ENCODE measurements at places on chromosomes 7 and 10.

GRCh38 chr7:43124388-43124787, 11.9 kb downstream of the HECW1 start:
- peaks cover 16% of the 10 kb centered on the region for H3K27me3 ChIP-seq
- H3K36me3 ChIP-seq, result no peaks in the 10 kb centered on the region
- H3K4me1 ChIP-seq, result no peaks in the 10 kb centered on the region
- H3K4me3 ChIP-seq, result no peak overlapping the region
- H3K27ac ChIP-seq, result no peak overlapping the region

GRCh38 chr10:60974463-60975149, 30.6 kb upstream of the RHOBTB1 start:
- no peak for DNase-seq
- no peaks in the 10 kb centered on the region for H3K36me3 ChIP-seq
- no peak overlapping the region for H3K27ac ChIP-seq
- no peak overlapping the region for H3K4me3 ChIP-seq
- H3K27me3 ChIP-seq, result peaks cover 5% of the 10 kb centered on the region
- H3K4me1 ChIP-seq, result no peaks in the 10 kb centered on the region

DNA sequence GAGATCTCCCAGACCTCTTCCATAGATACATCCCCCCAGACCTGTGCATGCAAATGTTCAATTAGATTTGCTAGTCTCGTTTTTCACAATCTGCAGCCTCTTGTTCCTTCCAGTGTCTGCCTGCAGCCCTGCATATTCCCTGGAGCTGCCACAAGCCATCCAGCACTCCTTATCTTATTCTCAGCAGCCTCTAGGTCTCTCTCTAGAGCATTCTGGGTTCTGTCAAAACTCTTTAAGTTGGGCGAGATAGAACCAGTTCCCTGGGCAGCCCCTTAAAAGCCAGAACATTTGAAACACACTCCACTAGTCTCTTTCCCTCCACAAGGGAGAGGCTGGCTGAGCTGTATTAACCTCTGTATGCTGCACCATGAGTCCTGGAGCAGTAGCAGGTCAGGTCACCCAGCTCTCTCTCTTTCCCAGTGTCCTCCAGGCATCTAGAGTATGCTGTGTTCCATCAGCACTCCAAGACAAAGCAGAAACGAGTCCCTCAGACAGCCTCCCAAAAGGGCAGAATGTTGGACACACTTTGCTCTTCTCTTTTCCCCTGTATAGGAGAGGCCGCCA, 20.6 kb upstream of the MCM10 start:
- no peak for DNase-seq
- no peaks in the 10 kb centered on the region for H3K27me3 ChIP-seq
- peaks cover 29% of the 10 kb centered on the region for H3K4me1 ChIP-seq
- no peaks in the 10 kb centered on the region for H3K36me3 ChIP-seq
- no peak overlapping the region for H3K27ac ChIP-seq

- no peaks in the 10 kb centered on the region for H3K27me3 ChIP-seq
- no peaks in the 10 kb centered on the region for H3K4me1 ChIP-seq
- no peak overlapping the region for H3K4me3 ChIP-seq
- no peak for DNase-seq
- H3K36me3 ChIP-seq, result peaks cover 62% of the 10 kb centered on the region
- no peak overlapping the region for H3K27ac ChIP-seq
Observed at GRCh38 chr7:127702938-127703337, 50.9 kb downstream of the SND1 start.

GRCh38 chr7:45568536-45569289, 5.5 kb upstream of the ADCY1 start:
- no peaks in the 10 kb centered on the region for H3K36me3 ChIP-seq
- DNase-seq, result no peak
- no peak overlapping the region for H3K4me3 ChIP-seq

DNA sequence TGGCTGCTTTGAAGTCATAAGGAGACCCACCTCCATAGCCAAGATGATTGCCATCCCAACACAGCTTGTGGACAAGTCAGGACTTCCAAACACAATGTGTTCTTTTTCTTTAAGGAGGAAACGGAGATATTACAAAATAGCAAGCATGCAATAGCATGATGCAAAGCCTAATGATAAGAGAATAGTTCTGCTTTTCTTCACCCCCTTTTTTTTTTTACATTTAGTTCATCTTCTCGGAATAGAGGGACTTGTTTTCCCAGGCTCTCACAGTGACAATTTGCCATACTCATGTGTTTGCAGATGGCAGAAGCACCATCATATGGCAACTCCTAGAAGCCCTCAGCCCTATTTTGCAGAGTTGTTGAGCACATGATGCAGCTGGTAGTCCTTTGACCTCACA, 119.8 kb downstream of the ITGB8 start:
- DNase-seq, result no peak
- no peaks in the 10 kb centered on the region for H3K4me1 ChIP-seq
- H3K36me3 ChIP-seq, result no peaks in the 10 kb centered on the region
- peaks cover 4% of the 10 kb centered on the region for H3K27me3 ChIP-seq

DNA sequence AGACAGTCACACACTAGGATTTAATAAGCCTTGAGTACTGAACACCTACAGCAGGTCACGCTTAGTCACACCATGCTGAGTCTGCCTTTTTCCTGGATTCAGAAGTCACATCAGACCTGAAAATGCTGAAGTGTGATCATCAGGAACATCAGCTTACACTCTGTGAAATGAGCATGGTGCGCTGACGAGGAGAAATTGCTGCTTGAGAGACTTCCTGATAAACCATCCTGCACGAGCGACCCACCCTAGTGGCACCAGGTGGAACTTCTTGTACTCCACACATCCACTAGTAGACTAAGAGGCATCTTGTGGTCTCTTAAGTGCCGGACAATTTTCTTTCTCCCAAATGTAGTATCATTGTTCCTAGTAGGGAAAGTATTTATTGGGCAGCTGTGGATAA, 51.8 kb upstream of the MRLN start:
- DNase-seq, result peak; percentile 40
- H3K27me3 ChIP-seq, result no peaks in the 10 kb centered on the region
- no peaks in the 10 kb centered on the region for H3K4me1 ChIP-seq
- peaks cover 61% of the 10 kb centered on the region for H3K36me3 ChIP-seq

DNA sequence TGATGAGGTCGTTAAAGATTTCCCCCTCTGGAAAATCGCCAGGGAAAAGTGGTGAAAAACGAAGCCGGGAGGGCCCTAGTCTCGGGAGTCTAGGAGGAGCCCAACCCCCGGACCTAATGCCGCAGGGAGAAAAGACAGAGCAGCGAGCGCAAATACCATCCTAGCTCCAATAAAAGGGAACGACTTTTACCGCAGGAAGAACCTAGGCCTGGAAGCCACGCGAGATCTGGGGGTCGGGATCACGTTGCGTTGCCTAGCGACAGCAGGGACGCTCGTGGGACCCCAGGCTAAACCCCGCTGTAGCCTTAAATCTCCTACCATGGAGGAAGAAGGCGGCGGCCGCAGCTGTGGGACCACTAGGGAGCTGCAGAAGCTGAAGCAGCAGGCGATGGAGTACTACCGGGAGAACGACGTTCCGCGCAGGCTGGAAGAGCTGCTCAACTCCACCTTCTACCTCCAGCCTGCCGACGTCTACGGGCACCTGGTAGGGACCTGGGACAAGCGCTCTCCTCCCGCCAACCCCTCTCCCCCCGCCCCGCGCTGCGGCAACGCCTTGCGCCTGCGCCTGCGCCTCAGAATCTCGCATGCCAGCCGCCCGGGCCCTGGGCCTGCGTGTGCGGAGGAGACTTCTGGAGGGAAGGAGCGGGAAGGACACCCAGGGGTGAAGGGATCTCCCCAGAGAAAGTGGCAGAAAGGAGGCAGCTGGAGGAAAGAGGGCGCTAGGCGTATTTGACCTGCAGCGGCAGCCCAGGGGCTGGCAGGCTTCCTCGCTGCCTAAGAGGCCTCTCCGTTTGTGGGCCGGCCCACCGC, at the start of gene ENO4:
Gene ENO4, plus strand, starts transcription at position 252 of the 810 bp plus-strand sequence. Its CDS starts 68 bp downstream, at position 320.
- H3K4me3 ChIP-seq, result peak within 1 kb of the TSS; percentile 89
- H3K36me3 ChIP-seq, result no peaks in the 10 kb centered on the region
- peak; percentile 90 for DNase-seq
- H3K4me1 ChIP-seq, result peaks cover 23% of the 10 kb centered on the region
- H3K27me3 ChIP-seq, result peaks cover 35% of the 10 kb centered on the region

DNA sequence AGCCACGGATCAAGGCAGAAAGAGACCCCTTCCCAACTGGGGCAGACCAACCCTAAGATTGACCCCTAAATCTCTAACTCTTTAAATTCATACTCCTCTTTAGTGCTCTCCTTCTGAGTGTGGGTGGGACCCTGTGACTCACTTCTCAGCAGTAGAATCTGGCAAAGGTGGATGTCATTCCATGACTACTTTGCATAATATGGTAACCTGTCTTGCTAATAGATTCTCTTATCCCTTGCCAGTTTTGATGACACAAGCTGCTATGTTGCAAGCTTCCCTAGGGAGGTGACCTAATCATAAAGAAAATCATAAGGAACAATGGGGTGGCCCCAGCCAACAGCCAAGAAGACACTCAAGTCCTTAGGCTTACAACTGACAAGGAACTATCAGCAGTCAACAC, 155.4 kb upstream of the VWC2 start:
- H3K4me3 ChIP-seq, result no peak overlapping the region
- H3K27me3 ChIP-seq, result peaks cover 2% of the 10 kb centered on the region
- H3K27ac ChIP-seq, result no peak overlapping the region
- no peak for DNase-seq

- H3K4me3 ChIP-seq, result peak overlapping the region; percentile 84
- DNase-seq, result peak; percentile 7
- H3K27ac ChIP-seq, result no peak overlapping the region
Observed at GRCh38 chr10:25766687-25767221, 167.3 kb upstream of the MYO3A start.

DNA sequence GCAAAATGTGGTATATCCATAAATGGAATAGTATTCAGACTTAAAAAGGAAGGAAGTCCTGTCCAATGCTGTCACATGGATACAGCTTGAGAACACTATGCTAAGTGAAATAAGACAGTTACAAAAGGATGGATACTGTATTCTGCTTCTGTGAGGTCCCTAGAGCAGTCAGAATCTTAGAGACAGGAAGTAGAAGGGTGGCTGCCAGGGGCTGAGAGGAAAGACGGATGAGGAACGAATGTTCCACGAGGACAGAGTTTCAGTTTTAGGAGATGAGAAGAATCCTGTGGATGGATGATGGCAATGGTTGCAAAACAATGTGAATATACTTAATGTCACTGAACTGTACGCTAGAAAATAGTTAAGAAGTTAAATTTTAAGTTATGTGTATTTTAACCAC, 3.8 kb downstream of the PRKCQ start:
- H3K27ac ChIP-seq, result no peak overlapping the region
- peaks cover 5% of the 10 kb centered on the region for H3K36me3 ChIP-seq
- peaks cover 25% of the 10 kb centered on the region for H3K27me3 ChIP-seq
- DNase-seq, result no peak
- peaks cover 36% of the 10 kb centered on the region for H3K4me1 ChIP-seq

DNA sequence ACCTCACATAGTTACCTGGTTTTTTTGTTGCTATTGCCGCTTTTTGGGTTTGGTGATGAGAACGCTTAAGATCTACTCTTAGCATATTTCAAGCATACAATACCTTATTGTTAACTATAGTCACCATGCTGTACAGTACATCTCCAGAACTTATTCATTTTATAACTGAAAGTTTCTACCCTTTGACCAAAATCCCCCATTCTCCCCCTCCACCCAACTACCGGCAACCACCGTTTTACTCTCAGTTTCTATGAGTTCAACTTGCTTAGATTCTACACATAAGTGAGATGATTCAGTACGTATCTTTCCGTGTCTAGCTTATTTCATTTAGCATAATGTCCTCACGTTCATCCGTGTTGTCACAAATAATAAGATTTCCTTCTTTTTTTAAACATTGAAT, 86.7 kb upstream of the IL6 start:
- no peak overlapping the region for H3K27ac ChIP-seq
- no peaks in the 10 kb centered on the region for H3K4me1 ChIP-seq
- DNase-seq, result no peak
- no peaks in the 10 kb centered on the region for H3K27me3 ChIP-seq
- no peak overlapping the region for H3K4me3 ChIP-seq

DNA sequence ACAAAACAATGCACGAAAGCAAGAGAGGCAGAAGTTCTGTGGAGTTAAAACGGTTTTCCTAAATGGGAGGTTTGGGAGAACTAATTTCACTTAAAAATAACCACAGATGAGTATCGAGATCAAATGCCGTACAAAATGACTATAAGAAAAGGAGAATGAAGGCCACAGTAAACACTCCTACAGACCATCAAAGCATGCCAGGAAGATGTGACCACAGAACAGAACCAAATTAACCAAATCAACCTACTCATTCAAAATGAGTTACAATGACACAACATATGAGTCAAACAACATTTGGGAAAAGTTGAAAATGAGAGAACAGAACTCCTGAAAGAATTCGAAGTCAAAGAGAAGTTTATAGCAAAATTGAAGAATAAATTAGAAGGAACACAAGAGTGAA, 24.3 kb upstream of the DOCK1 start:
- no peak for DNase-seq
- no peak overlapping the region for H3K27ac ChIP-seq
- peaks cover 7% of the 10 kb centered on the region for H3K36me3 ChIP-seq
- peak overlapping the region; percentile 84 for H3K4me3 ChIP-seq

GRCh38 chr7:121081327-121081936, 92.9 kb downstream of the CPED1 start:
- DNase-seq, result peak; percentile 4
- peaks cover 8% of the 10 kb centered on the region for H3K4me1 ChIP-seq
- no peak overlapping the region for H3K4me3 ChIP-seq
- H3K36me3 ChIP-seq, result no peaks in the 10 kb centered on the region
- H3K27ac ChIP-seq, result no peak overlapping the region

GRCh38 chr7:22426463-22427094, 69.6 kb upstream of the RAPGEF5 start:
- H3K4me3 ChIP-seq, result no peak overlapping the region
- H3K27ac ChIP-seq, result no peak overlapping the region
- no peaks in the 10 kb centered on the region for H3K36me3 ChIP-seq
- no peaks in the 10 kb centered on the region for H3K27me3 ChIP-seq
- no peak for DNase-seq
- H3K4me1 ChIP-seq, result no peaks in the 10 kb centered on the region

DNA sequence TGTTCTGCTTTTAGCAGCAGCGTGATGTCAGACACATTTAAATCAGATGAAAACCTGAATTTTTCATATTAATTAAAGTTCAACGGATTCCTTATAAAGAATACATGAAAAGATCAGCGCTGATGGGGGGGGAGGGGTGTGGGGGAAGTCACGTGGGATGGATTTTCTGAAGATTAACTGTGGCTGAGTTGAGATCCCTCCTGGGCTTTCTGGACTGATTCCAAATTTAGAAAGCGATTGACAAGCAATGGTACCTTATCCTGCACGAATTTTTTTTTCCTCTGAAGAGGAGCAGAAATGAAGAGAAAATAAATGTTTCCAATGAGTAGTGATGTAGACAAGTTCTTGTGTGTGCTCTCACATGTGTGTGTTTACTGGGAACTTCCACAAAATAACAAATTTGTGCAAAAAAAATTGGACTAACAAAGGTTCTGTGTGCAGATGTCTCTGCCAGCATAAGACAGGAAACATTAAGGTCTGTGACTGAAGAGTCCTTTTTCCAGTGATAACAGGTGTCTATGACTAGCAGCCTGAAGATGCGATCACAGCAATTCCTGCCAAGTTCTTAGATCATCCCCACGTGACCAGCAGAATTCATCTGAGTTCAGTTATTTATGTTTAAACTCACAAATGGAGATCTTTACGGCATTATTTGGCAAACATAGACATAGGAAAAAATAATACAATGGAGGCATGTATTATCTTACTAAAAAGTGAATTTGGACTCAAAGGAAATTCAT, 585.2 kb upstream of the CELF2 start:
- H3K27me3 ChIP-seq, result no peaks in the 10 kb centered on the region
- no peak overlapping the region for H3K27ac ChIP-seq
- no peaks in the 10 kb centered on the region for H3K36me3 ChIP-seq
- no peak overlapping the region for H3K4me3 ChIP-seq

- H3K4me1 ChIP-seq, result no peaks in the 10 kb centered on the region
- no peak overlapping the region for H3K4me3 ChIP-seq
- DNase-seq, result no peak
- H3K36me3 ChIP-seq, result no peaks in the 10 kb centered on the region
Observed at GRCh38 chr7:110003827-110004226, 1087.1 kb upstream of the LRRN3 start.
